ENCODE measurements at places on chromosomes 16 and 17.

- DNase-seq = no peak
Measured at GRCh38 chr17:31349454-31349853, 28.0 kb upstream of the EVI2A start.

- no peak for DNase-seq
Measured at GRCh38 chr16:8928467-8928957, 35.2 kb downstream of the USP7 start.

- no peak for DNase-seq
Measured at GRCh38 chr17:67200727-67201301, 44.2 kb downstream of the HELZ start.

GRCh38 chr16:69131167-69131838 is 1.1 kb downstream of the CHTF8 start:
- peak; percentile 24 for DNase-seq

DNA sequence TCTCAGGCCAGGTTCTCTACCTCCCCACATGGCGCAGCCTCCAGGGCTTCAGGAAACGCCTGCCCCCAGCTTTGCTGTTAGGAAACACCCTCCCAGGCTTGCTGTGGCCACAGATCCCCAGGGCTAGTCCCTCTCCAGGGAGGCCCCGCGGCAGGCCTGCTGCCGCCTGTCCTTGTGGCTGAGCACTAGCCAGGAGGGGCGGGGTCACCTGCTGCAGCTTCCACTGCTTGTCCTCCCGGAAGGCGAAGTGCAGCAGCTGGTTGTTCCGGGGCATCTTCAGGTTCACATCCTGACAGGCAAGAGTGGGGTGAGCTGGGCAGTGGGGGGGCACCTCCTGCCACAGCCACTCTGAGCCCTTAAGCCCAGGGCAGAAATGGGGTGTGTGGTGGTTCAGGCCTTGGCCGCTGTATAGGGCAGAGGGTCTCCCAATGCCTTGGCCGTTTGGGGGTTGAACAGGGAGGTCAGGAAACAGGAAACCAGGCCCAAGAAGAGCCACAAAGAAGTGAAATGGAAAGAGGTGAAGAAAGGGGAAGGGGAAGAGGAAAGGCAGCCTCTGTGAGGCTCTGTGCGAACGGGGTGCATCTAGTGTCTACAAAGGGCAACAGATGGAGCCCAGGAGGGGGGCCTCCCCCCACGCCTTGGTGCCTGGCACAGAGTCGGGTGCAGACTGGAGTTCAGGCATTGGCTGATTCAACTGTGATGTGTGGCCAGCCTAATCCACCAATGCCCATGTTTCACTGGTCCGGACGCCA is 2.0 kb downstream of the ROGDI start:
- DNase-seq = no peak

GRCh38 chr16:57591086-57591869 is 37.2 kb upstream of the ADGRG1 start:
- no peak for DNase-seq

GRCh38 chr17:75650874-75651273 is 16.1 kb downstream of the RECQL5 start:
- no peak for DNase-seq

GRCh38 chr16:1832838-1833454 is 5.9 kb downstream of the FAHD1 start:
- no peak for DNase-seq

DNA sequence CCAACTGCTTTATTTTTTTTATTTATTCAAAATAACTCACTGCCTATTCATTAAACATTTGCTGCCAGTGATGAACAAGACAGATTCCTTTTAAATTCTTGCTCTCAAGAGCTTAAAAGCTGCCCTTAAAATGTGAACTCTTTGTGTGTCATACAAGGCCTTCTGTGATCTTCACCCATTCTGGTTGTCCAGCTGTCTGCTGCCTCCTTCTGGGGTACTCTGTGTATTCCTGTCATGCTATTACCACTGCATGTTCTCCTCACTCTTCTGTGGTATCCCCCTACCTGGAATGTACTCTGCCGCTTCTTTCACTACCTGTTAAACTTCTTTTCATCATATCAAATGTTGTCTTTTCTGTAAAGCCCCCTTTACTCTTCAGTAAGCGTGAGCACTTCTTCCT is 165.8 kb downstream of the CHD9 start:
- no peak for DNase-seq

- DNase-seq = no peak
Measured at GRCh38 chr16:88784074-88784855, 755 bp downstream of the PIEZO1 start.

DNA sequence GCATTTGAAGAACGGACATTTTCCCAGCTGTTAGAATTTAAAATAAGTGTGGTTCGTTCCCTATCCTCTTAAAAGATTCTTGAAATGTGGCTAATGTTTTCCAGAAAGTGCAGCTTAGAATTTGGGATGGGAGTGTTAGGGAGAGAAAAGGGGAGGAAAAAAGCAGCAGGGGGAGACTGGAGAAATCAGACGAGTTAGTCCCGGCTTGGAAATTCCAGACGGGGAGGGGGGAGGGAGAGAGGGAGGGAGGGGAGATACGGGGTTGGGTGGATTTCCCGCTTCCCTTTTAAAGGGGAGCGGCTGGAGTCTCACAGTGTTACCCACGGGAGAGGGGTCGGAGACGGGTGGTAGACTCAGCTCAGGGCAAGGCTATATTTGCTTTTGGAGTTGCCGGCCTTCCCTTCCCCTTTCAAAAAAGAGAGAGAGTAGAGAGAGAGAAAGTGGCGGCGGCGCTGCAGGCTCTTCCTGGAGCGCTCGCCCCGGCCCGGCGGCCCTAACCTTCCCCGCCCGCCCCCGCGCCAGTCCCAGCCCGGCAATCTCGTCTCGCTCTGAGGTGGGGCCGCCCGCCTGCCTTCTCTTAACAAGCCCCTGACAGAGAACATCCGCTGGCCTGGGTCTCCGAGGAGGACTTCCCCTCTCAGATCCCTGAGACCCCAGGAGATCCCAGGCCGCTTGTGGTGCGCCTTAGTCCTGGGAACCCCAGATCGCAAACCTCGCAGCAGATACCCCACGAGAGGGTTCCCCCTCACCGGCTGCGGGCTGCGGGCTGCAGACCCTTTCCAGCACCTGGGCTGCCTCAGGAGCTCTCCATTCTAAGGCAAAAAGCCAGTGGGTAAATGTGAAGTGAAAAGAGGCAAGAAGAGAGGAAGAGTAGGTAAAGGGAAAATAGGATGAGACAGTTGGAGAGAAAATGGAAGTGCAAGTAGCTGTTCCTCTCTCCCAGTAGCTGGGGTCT is 6.6 kb downstream of the IGF2BP1 start:
- DNase-seq = no peak

- DNase-seq = no peak
Measured at GRCh38 chr16:85928401-85928820, 29.4 kb downstream of the IRF8 start.

DNA sequence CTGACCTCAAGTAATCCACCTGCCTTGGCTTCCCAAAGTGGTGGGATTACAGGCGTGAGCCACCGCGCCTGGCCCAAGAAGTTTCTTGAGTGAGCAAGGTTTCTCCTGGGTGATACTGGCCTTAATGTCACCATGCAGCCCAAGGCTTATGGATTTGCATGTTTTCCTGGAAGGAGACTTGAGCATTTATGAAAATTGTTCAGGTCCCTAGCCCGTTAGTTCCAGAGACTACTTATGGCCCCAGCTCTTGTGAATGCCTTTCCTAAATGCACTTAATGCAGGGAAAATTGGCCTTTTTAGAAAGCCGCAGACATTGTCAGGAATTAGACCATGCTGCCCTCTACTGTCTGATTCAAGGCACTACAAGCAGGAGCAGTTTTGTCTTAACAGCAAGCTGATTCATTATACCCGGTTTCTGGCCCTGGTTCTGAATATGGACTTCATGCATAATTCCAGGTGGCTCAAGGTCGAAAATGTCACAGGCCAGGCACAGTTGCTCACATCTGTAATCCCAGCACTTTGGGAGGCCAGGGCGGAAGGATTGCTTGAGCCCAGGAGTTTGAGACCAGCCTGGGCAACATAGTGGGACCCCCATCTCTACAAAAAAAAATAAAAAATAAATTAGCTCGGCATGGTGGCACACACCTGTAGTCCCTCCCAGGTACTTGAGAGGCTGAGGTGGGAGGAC is 91.3 kb downstream of the SNX29 start:
- DNase-seq = peak; percentile 40

GRCh38 chr17:11899537-11899942 is 97.7 kb downstream of the ZNF18 start:
- no peak for DNase-seq

Measured in stimulated activated CD4-positive, alpha-beta T cell treated with anti-CD3 and anti-CD28 coated beads, Interleukin-2, amount 100 ng/mL, for 4 hours (primary cell).